ENCODE measurements at places on chromosomes 5 and 9. TPM values are rescaled to one million over a fixed set of nuclear protein-coding genes. Genes with fewer than 3 reads are reported as not detected.

The MARCHF3 gene
- total RNA-seq: 36.6 TPM

The RFX3 gene
- total RNA-seq: 8.9 TPM

The NEUROG1 gene
- total RNA-seq: not detected

The HTR4 gene
- total RNA-seq: not detected

The PTPRD gene
- total RNA-seq: 1.3 TPM

The PHF24 gene
- 0.06 TPM for total RNA-seq

The BRD8 gene
- 27.3 TPM for total RNA-seq

The GABRP gene
- 0.41 TPM for total RNA-seq

The PDLIM4 gene
- 118 TPM for total RNA-seq

The RAB3C gene
- total RNA-seq: 4.2 TPM

The CCDC180 gene
- 3.4 TPM for total RNA-seq

The CDC20B gene
- total RNA-seq: 0.23 TPM

The ACSL6 gene
- total RNA-seq: not detected

The ABCA1 gene
- 36.5 TPM for total RNA-seq

The AQP7 gene
- not detected for total RNA-seq

The SPATA31A3 gene
- not detected for total RNA-seq

The SLC34A1 gene
- total RNA-seq: not detected

The IL9 gene
- total RNA-seq: not detected

The IGFBPL1 gene
- 0.35 TPM for total RNA-seq

The HAVCR1 gene
- total RNA-seq: not detected

The PCDHAC2 gene
- total RNA-seq: not detected

The KIAA1191 gene
- 160 TPM for total RNA-seq

The PPP1R26 gene
- total RNA-seq: 16.4 TPM

The INSL4 gene
- not detected for total RNA-seq

The DPP7 gene
- total RNA-seq: 154 TPM

The MTAP gene
- total RNA-seq: 31.6 TPM

The RANBP17 gene
- 12.9 TPM for total RNA-seq

The IL17B gene
- not detected for total RNA-seq

The CD274 gene
- 15.5 TPM for total RNA-seq

The IL11RA gene
- 9.3 TPM for total RNA-seq

The PCDHGA12 gene
- total RNA-seq: 10.5 TPM

The GMCL2 gene
- not detected for total RNA-seq

The EPB41L4A gene
- 26.5 TPM for total RNA-seq

The IL3 gene
- not detected for total RNA-seq

The PCDHB5 gene
- total RNA-seq: 2.5 TPM

The SLC6A19 gene
- not detected for total RNA-seq
